ENCODE measurements at places on chromosomes 16 and 17.

GRCh38 chr17:58402047-58402446 lies 15.3 kb downstream of the RNF43 start:
- no peak for DNase-seq

GRCh38 chr17:5097101-5097834 lies 14.4 kb downstream of the ZNF232 start:
- no peak for DNase-seq

GRCh38 chr16:35651841-35652240 lies 2192.4 kb downstream of the TP53TG3F start:
- no peak for DNase-seq

- DNase-seq, result no peak
These were observed 3.0 kb upstream of the NFAT5 start for GRCh38 chr16:69562813-69563212.

DNA sequence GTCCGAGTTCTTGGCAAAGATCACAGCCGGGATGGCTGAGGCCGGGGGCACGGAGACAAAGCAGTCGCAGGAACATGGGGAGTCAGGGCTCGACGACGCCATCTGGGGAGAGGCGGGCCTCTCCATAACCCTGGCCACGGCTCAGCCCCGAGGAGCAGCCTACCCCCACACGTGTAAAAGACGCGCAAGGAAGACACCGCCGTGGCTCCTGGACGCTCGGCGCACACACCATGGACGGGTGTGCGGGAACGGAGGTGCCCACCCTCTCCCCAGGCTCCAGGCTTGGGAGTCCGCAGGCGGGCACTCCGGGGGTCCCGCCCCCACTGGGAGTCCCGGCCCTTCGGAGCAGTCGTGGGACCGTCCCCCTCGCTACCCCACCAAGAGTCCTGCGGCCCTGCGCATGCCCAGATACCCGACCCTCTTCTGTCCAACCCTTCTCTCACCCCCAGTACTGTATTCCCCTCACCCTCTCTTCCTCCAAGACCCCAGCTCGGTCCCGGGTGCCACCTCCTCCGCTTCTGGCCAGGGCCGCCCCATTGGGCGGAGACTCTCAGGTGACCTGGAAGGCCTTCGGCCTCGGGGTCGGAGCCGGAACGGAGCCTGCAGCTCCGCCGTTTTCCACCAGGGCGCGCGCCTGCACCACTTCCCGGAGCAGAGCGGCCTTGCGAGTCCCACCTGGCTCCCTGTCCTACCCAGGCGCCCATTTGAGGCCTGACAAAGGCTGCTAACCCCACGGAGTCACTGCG lies at the start of gene SCRN2:
Gene SCRN2, minus strand, starts transcription at position 532 of the 746 bp plus-strand sequence. Its CDS starts 430 bp downstream, at position 102.
- peak; percentile 99 for DNase-seq

- DNase-seq, result no peak
These were observed 144.4 kb downstream of the GAS7 start for GRCh38 chr17:10053782-10054540.

DNA sequence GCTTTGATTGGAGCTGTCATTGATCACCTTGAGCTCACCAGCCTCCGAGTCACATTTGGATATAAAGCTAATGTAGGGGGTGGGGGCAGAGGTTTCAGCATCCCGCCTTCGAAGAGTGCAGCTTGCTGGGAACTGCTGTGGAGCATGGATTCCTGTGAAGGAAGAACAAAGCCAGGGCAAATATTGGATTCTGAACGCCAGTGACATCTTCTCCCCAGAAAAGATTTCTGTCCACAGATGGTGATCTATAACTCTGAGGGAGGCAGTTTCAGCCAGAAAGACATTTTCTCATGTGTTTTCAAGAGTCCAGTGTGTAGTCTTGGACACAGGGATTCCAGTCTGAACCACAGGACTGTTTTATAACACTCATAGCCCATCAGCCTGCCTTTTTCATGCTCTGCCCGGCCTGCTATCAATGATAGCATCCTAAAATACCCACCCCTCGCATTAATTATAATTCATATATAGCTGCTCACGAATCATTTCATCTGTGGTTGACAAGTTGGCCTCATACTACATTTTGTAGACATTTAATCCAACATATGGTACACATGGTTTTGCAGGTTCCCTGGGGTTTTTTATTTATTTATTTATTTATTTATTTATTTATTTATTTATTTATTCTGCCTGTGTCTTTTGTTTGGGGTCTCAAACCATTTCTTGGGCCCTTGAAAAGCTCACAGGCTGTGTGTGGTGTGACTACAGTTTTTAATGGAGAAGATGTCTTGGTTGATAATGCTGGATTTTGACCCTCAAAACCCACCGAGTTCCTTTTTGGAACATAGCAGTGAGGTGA lies 47.1 kb upstream of the SALL1 start:
- no peak for DNase-seq

DNA sequence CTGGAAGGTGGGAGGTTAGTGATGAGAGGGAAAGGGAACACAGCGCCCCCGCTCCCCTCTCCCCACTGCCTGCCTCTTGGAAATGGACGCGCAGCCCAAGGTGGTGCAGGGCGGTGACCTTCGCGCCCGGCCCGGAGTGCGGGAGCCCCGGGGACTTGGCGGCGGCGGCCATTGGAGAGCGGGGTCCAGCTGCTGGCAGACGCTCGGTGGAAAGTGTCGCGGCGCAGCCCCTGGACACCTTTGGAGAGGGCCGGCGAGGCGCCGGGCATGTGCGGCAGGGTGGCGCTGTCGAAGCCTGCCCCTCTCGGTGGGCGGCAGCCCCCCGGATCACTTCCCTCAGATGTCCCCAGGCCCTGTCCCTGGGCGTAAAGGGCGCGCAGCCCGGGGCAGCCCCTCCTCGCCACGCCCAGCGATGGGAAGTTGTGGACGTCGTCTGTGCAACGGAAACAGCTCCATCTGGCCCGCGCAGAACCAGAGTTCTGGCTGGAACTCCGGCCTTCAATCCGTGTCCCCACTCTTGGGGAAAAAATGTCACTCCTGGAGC lies 16.7 kb downstream of the SALL1 start:
- no peak for DNase-seq

GRCh38 chr16:69294051-69294450 lies 17.1 kb upstream of the VPS4A start:
- DNase-seq, result no peak

DNA sequence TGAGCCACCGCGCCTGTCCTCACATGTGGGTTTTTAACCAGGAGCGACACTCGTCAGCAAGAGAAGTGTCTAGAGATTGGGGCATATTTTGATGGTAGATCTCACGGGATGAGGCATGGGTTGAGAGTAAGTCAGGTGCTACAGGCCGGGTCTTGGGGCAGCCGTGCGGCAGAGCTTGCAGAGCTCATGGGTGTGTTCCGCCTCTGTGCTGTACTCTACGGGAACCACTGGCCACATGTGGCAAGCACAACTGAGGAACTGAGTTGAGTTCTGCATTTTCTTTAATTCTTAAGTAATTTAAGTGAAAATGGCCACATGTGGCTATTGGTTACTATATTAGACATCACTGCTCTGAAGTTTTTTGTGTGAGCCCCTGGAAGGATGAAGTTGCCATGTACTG lies 9.6 kb downstream of the CLUAP1 start:
- DNase-seq, result no peak

DNA sequence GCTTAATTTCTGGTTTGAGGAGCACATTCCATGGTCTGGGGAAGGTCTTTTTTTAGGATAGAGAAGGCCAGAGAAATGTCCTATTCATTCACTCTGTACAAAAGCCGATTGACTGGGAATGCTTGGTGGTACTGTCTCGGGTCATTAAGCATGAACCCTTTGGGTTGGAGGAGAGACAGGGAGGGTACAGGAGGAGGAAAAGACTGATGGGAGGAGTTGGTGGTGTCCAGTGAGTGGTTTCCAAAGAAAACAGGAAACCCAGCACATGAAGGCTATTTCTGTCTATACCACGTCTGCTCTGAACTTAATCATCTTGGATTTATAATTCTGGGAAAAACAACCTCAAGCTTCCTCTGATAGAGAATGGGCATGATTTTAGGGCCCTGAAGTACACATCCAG lies 111.9 kb downstream of the XYLT1 start:
- DNase-seq, result no peak

DNA sequence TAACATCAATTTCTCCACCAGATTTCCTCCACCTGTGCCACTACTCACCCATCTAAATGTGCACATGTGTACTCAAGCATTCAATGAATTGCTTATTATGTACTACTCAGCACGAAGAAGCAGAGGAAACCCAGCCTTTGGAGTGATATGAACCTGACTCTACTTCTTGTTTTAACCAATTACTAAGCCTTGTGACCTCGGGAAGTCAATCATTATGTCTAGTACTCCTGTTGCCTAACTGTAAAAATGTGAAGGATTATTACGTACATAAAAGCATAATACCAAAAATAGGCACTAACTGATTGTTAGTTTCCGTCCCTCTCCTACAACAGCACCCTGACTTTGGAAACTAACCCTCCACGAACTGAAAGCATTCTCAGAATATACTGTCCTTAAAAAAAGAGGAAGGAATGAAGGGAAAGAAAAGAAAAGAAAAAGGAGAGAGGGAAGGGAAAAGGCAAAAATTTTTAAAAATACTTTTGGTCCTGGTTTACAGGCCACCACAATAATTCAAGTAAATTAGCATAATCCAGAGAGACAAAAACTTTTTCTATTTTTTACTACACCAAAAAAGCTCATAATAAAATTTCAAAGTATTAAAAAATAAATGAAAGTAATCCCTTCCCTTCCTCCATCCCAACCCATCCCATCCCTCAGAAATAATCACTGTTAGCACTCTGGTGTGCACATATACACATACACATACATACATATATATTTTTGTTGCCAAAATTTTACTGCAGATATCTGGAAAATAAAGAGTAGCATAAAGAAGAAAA lies 53.6 kb downstream of the KANSL1 start:
- DNase-seq, result no peak

GRCh38 chr16:21611198-21611555 lies 11.8 kb downstream of the METTL9 start:
- DNase-seq, result no peak

DNA sequence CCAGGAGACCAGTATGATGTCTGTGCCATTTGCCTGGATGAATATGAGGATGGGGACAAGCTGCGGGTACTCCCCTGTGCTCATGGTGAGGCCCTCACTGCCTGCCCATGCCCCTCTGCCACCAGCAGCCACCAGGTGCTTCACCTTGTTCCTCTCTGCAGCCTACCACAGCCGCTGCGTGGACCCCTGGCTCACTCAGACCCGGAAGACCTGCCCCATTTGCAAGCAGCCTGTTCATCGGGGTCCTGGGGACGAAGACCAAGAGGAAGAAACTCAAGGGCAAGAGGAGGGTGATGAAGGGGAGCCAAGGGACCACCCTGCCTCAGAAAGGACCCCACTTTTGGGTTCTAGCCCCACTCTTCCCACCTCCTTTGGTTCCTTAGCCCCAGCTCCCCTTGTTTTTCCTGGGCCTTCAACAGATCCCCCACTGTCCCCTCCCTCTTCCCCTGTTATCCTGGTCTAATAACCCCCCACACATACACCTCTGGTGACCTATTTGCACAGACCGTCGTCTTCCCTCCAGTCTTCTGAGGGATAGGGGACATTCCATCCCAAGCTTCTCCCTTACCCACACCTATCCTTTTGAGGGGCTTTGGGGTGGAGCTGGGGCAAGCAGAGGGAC lies 3.7 kb downstream of the PFN1 start:
- DNase-seq, result no peak

DNA sequence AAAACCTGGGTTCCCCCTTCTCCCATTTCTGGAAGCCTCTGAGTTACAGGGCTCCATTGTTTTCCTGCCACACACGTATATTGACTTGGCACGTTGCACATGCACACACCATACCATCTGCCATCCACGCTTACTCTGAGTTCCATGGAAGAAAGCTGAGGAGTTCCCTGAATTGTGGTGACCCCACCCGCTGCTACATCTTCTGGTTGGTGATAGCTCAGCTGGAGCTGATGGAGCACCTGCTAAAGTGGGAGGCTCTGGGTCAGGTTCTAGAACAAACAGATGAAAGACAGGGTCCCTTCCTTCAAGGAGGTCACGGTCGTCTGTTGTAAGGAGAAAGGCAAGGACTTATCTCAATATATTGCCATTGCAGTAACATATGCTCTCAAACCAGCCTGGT lies 41.1 kb downstream of the TMEM11 start:
- no peak for DNase-seq

DNA sequence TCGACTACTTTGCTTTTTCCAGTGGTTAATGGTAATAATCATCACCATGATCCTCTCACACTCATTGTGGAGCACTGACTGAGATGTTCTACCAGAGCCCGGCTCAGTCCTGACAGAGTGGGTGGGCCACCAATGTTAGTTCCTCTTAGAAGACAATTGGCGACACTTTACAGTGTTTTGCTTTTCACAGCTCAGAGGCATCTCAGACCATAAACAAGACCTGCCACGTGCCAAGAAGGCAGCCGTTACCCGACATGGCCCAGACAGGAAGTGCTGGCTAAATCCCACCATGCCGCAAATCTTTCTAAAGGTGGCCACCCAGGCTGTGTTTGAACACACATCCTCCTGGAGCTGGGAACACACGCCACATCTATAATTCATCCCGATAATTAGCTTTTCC lies 103.7 kb downstream of the XYLT1 start:
- no peak for DNase-seq

DNA sequence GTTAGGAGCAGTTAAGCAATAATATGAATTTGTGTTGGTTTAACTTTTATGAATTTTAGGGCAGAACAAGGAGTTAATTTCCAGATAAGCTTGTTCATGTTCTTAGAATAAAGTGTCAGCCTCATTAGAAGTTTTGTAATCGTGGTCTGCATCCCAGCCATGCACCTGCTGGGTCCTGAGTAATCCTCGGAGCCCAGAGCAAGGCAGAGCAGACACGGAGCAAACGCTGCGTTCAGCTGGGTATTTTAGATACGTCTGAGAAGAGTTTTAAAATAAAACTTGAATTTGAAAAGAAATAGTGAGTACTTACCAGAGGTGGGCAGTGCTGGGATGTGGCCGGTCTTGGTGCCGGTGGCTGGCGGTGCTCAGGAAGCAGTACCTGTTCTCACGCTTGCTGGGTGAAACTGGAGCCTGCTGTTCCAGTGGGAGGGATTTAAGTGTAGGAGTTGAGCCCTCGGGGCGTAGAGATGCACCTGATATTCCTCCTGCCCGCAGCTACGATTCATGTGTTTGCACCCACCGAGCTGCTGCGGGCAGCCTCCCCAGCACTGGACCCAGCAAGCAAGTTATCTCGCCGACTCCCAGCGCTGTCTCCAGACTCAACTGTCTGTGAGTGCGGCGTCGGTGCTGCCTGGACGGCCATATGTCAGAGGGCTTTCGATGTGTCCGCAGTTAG lies at the start of gene ZNF750:
Gene ZNF750, minus strand, starts transcription at position 406 of the 676 bp plus-strand sequence. CDS start 7,568 bp downstream, outside the sequence.
- no peak for DNase-seq

GRCh38 chr17:74467221-74467951 lies 952 bp downstream of the CD300A start:
- no peak for DNase-seq

DNA sequence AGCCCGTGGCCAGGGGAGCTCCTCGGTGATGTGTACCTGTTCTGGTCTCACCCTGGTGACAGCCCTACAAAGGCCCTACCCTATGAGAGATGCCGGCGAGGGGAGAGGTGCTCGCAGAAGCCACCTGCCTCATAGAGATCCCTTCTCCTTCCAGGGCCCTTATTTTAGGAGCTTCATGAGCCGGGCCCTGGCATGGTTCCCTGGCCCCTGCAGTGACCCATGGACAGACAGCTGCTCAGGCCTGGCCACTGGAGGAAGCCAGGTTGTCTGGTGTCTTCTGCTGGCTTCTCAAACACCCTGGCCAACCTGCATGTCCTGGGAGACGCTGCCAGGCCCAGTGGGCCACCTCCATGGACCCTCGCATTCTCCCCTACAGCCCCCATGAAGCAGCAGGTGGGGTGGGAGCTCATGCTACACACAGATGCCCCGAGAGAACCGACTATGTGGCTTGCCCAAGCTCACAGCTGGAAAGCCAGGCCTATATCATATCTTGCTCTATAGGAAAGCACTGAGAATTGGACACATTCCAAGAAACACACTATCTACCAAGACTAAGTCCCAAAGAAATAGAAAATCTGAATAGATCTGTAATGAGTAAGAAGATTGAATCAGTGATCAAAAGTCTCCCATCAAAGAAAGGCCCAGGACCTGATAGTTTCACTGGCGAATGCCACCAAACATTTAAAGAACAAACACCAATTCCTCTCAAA lies 7.2 kb upstream of the AATK start:
- DNase-seq, result no peak
